NCI-H460 (cell line): ENCODE measurements at places on chromosomes 5 and 9.

- no peak for DNase-seq
Measured at GRCh38 chr9:130165579-130165978, 6.6 kb upstream of the NCS1 start.

GRCh38 chr9:79257228-79257781, 314.5 kb upstream of the TLE4 start:
- no peak for DNase-seq

DNA sequence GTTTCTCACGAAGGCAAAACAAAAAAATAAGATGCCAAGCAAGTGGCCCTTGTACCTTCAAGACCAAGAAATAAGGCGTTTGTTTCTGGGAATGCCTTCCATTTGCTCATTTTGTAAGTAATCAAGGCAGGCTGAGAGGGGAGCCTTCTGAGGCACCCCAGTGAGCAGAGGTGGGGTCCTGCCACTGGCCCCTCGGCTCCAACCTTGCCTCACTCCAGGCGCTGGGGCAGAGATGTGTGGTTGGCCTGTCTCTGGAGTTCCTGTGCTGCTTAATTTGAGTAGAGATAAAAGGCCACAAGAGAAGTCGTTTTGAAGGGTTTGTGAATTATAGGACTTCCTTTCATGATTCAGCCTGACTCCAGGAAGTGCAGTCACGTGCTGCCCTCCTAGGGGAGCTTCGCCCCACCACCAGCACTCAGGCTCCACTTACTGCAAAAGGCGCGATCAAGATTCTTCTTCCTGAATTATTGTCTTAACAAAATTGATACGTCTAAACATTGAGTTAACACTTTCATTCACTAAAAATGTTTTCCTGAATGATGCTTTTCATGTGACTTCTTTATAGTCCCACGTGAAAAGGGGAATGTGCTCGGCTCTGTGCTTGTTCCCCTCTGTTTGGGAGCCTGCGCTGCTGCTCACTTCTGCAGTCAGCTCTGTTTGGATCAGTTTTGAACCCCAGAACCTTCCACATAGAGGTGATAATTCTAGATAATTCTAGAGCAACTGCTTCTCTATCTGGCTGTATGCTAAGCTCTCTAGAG, 13.7 kb downstream of the SYK start:
- no peak for DNase-seq

DNA sequence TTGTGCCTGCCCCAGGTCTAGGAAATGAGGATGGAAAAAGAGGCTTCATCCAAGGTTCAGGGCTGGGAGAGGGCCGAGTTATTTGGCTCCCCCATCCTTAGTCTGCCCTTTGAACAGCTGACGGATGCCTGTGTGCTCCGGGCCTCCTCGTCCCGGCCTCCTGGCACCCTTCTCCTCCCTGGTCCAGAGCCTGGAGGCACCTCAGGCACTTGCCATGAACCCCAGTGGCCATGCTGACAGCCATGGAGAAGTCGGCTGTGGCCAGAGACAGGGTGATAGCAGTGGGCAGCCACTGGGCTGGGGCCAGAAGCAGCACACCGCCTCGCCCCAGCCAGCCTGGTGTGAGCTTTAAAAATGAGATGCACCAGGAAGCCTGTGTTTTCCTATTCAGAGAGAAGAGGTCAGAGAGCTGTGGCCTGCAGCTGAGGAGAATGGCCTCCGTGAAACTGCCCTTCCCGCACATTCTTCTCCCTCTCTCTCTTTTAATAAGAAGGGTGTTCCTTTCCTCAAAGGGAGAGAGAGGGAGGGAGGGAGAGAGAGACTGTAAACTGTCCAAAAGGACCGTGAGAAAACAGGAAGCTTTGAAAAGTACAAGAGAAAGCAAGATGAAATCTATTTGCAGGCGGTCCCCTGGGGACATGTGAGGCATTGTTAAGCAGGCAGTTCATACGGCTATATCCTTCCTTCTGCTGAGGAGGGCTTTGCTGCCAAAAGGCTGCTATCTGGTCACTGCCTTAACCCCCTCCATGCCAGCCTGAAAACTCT, 55.3 kb downstream of the ZNF366 start:
- no peak for DNase-seq

DNA sequence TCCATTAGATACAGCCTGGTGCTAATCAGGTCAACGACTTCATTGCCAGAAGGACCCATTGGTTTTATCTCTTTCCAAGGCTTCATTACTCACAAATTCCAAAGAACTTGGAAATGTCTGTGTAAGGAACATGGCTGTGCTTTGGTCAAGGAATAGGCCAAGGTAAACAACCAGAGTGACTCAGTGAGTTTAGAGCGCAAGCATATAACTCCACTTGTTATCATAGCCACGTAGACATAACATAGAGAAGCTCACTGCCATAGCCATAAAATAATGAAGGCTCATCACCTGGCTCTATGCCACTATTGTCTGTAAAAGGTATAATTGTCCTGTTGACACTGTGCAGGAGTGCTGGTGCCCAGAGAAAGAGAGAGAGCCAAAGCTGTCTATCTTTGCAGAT, 139.3 kb upstream of the PLCXD3 start:
- no peak for DNase-seq

- no peak for DNase-seq
Measured at GRCh38 chr9:20551835-20552234, 70.5 kb downstream of the MLLT3 start.

DNA sequence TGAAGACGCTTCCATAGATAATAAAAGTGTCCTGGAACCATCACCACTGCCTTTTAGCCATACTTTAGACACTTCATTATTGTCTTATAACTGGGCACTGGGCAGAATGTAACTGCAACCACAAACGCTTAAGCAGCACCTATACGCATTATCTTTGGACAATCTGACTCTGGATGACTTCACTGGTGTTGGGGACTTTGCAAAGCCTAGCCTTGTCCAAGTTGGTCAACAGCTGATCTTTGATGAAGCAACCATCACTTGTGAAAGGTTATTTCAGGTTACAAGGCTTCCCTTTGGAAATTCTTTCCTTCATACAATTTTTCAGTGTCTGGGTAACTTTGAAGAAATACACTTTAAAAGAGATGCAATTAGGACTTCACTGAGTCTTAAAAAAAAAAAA, 77.8 kb upstream of the ZNF462 start:
- no peak for DNase-seq

- no peak for DNase-seq
Measured at GRCh38 chr5:59709346-59709821, 184.1 kb downstream of the PDE4D start.

DNA sequence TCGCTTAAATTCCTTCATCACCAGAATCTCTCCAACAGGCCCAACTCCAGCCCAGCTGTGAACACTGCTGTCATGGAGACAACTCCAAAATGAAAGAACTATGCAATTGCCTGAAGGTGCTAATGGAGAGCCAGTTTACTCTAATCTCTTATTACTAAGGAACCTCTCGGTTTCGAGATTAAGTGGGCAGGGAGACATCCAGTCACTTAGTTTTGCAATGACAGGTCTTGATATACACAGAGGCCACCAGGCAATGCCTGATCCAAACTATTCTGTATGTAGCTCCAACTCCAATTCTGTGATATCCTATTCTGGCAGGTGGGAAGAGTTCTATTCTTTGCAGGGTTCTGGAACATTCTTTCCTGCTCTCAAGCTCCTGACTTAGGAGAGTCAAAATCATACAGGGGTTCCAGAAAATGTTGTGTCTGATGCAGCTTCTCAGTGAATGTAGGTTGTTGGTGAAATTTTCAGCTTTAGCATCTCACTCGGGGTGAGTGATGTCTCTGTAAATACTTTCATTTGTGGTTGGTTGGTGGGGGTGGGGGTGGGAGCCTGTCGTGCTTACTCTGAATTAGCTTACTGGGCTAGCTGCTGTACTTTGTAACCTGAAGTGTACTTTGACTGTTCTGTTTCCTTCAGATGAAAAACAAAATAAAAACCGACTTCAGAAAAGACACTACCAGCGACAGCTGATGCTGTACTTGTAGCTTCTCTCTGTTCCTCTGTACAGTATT, 170.9 kb downstream of the PALM2AKAP2 start:
- DNase-seq = no peak

- DNase-seq = no peak
Measured at GRCh38 chr9:98763986-98764745, 32.2 kb downstream of the ANKS6 start.

DNA sequence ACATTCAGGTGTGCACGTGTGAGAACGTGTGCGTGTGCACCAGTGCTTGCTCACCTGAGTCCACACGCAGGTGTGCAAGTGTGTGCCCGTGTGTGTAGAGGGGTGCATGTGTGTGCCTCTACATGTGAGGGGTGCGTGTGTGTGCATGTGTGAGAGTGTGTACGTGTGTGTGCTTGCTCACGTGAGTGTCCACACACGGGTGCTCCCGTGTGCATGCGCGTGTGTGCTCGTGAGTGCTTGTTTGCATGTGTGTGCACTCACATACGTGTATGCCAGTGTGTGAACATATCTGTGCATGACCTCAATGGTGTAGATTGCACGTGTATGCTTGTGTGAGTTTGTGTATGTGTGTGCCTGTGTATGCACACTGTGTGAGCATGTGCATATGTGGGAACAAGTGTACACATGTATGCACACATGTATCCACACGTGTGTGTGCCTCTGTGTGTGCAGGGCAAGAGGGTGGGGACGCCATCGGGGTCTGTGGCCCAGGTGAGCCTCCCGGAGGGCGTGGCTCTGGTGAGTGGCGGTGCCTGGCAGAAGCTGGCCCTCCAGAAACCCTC, 40.6 kb upstream of the NOTCH1 start:
- no peak for DNase-seq

DNA sequence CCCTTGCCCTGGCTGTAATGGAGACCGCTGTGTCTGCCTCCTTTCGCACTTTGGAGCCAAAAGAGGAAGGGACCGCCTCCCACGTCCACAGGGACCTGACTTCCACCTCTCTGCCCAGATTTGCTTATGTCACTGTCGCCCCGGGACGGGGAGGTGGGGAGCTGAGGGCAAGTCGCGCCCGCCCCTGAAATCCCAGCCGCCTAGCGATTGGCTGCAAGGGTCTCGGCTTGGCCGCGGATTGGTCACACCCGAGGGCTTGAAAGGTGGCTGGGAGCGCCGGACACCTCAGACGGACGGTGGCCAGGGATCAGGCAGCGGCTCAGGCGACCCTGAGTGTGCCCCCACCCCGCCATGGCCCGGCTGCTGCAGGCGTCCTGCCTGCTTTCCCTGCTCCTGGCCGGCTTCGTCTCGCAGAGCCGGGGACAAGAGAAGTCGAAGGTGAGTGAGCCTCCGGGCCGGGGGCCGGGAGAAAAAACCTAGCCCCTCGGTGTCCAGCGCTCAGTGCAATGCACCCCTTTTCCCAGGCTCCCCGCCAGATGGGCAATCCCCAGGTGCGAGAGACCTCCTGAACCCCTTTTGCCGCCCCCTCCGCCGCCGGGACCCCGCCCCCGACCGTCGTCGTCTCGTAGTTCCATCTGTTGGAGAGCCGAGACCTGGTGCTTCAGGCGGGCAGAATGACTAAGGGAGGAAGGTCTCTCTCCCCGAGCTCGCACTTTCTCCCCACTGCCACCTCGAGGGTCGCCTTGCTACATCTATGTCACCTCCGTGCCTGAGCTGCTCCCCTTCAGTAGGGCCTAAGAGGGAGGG, at the start of gene GPX3:
Gene GPX3 (plus strand): TSS at position 288 of the 807 bp plus-strand sequence. CDS start 64 bp downstream, at position 352.
- peak; percentile 85 for DNase-seq

DNA sequence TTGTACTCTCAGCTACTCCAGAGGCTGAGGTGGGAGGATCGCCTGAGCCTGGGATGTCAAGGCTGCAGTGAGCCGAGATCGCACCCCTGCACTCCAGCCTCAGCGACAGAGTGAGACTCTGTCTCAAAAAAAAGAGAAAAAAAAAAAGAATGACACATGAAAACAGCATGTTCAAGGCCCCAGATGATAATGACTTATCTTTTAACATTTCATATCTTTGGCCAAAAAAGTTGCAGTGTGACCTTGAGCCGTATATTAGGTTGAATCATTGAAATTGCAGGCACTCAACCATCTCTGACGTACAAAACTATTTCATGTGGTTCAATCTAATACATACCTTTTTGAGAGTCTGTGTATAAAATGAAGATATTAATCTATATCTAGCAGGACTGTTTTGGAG, 79.1 kb upstream of the CPEB4 start:
- DNase-seq = no peak

GRCh38 chr5:15835514-15835913, 335.5 kb downstream of the FBXL7 start:
- peak; percentile 15 for DNase-seq

GRCh38 chr9:69542942-69543704, 129.0 kb downstream of the APBA1 start:
- no peak for DNase-seq

GRCh38 chr5:65981548-65981947, 55.2 kb downstream of the ERBIN start:
- no peak for DNase-seq

DNA sequence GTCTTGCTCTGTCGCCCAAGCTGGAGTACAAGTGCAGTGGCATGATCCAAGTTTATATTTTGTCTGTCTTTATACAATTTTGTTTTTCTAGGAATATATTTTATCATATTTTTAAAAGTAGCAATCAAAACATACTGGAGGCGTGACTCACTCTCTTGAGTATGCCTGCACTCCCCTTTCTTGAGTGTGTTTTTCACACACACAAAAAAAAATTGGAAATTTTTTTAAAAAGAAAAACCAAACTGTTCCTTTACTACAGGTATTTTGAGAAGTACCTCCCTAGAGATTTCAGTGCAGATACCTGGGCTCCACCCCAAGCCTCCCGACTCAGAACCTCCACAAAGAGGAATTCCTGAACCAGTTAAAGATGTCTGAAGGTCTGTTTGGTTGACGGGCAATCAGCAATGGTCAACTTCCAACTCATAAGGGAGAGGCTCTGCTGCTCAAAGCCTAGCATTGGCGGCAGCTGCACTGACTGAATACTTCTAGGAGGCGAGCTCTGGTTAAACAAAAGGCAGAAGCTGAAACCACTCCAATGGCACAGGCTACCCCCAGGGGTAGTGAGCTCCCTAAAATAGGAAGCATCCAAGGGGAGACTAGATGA, 27.4 kb downstream of the PDE6A start:
- no peak for DNase-seq

GRCh38 chr5:169997798-169998197, 17.5 kb upstream of the INSYN2B start:
- DNase-seq = no peak

DNA sequence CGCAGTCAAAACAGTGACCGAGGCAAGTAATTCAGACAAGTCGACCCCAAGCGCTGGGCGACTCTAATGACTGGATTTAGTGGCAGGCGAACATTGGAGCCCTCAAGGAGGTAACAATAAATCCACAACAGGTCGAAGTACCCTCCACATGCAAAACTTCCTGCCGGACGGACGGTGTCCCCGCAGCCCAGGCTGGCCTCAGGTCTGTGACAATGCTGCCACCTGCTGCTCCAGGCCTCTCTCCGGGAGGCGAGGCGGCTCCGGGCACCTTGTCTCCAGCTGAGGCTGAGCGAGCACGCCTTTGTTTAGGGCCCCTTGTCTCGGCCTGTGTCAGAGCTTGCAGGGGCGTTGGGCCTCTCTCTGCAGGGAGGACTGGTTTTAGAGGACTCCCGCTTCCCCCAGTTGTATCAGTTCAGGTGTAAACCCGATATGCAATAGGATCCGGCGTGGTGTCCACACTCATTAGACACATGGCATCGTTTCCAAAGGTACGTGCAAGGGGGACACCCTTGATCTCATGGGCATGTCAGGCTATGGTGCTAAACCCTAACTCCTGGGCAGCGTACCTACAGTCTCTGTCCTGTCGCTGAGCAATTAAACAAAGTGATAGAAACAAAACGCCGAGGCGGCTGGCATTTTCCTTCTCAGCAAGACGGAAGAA, 628.0 kb upstream of the ADAMTS16 start:
- DNase-seq = no peak

- no peak for DNase-seq
Measured at GRCh38 chr5:38724301-38725030, 121.3 kb upstream of the OSMR start.

GRCh38 chr9:134273647-134274046, 52.6 kb upstream of the RXRA start:
- no peak for DNase-seq
